ENCODE measurements at places on chromosomes 1 and 21.
A peak's percentile ranks its signal among the peaks of the same experiment; 100 is the strongest.

DNA sequence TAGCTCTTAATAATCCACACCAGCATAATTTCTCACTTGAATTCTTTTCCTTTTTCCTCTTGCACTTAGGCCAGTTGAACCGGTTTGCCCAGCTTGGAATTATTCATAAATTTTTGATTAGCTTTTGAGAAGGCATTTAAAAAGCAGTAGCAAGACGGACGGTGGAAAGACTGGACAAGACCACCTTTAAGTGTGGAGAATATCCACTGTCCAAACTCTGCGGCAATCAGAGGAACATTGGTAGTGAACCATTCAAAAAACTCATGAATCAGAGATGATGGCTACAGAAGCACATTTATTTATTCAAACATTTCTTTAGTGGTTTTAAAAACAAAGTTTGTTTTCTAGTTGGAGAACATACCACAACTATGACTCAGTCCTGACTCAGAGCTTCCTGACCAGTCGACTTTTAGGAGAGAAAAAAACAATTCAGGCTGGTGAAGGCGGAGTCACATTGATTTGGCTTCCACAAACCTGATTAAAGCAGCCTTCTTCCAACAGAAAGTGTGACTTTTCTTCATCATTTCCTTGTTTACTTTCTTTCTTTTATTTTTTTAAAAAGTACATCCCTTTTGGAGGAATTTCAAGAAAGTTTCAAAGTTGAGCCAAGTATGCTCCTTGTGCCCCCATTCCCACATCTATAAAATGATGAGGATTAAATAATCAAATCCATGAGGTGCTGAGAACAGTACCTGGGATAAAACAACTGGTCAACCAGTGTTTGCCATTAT is 128.8 kb downstream of the ADSS2 start:
- DNase-seq = no peak

DNA sequence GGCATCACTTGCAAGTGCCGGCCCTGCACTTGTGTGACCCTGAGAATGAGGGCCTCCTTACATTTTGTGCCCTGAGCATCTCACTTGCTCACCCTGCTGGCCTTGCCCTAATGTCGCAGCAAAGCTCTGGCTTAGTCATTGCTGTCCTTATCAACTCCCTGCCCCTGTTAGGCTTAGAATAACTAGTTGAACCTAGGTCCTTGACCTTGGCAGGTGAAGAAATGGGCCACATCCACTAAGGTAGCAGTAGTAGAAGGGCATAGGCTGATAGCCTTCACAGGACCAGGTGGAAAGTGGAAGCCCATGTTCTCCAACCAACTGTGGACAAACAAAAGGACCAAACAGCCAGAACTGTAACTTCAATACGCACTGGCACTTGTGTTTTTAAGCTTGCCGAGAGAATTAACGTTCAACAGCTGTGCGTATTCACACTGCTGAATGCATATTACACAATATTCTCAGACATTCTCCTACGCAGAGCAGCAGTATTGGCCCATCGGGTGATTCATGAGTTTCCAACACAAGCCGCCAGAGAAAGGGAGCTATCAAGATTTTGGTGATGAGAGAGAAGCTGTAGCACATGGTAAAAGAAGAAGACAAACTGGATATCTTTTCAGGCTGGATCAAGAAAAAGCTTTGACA is 27.7 kb upstream of the PTGFRN start:
- peak; percentile 30 for DNase-seq

- DNase-seq = no peak
Observed at GRCh38 chr1:231420299-231420958, 1.7 kb downstream of the EGLN1 start.

- no peak for DNase-seq
Observed at GRCh38 chr1:151005729-151006319, 878 bp downstream of the MINDY1 start.

- DNase-seq = no peak
Observed at GRCh38 chr1:100703716-100704115, 15.8 kb upstream of the VCAM1 start.

- peak; percentile 38 for DNase-seq
Observed at GRCh38 chr1:202214089-202214843, 20.7 kb downstream of the LGR6 start.

DNA sequence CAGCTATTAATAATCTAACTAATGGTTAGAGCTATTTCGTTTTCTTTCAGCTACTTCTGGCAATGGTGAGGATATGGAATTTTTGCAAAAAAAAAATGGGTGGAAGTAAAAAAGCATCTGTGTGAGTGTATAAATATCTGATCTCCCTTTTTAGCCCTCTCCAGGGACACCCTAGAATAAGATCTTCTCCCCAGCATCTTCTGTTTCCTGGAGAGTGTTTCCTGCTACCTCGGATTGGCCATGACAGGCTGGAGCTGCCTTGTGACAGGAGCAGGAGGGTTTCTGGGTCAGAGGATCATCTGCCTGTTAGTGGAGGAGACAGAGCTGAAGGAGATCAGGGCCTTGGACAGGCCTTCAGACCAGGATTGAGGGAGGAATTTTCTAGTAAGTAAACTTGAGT is 23.8 kb downstream of the HSD3B2 start:
- no peak for DNase-seq

- no peak for DNase-seq
Observed at GRCh38 chr1:4408380-4408779, 246.0 kb upstream of the AJAP1 start.

DNA sequence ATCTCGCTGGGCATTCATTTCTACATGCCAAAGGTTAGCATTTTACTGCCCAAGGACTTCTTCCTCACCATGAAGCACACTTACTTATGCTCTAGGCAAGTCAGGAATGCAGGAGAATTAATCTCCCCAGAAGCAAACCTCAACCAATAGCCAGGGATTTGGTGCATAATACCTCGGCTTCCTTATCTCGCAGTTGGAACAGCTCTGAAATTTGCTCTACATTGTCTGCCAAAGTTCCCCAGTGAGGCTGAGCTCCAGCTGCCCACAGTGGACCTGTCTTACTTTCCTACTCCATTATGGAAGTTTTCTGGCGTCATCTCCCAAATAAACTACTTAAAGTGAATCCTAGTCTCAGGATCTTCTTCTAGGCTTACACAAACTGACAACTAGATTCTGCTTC is 57.6 kb upstream of the PPM1J start:
- no peak for DNase-seq

GRCh38 chr1:223621312-223621734 is 44.2 kb downstream of the CAPN8 start:
- DNase-seq = no peak

GRCh38 chr1:55352080-55352810 is 137.1 kb upstream of the USP24 start:
- DNase-seq = no peak

- DNase-seq = peak; percentile 53
Observed at GRCh38 chr1:9181990-9182783, 52.4 kb upstream of the H6PD start.

GRCh38 chr21:41678016-41678923 is 88.6 kb downstream of the RIPK4 start:
- DNase-seq = peak; percentile 80
